ENCODE measurements at places on chromosomes 2 and 18.
A peak's percentile ranks its signal among the peaks of the same experiment; 100 is the strongest.

DNA sequence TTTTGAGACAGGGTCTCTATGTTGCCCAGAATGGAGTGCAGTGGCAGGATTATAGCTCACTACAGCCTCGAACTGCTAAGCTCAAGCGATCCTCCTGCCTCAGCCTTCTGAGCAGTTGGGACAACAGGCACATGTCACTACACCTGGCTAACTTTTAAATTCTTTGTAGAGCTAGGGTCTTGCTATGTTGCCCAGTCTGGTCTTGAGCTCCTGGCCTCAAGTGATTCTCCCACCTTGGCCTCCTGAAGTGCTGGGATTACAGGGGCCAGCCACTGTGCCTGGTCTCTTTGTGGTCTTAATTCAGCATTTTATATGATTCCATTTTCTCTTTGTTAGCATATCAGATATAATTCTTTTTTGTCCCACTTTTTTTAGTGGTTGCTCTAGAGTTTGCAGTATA, 34.1 kb downstream of the CEP192 start:
- DNase-seq, result no peak

- DNase-seq, result no peak
These were observed 212.3 kb upstream of the ATP5MC3 start for GRCh38 chr2:175393851-175394250.

- peak; percentile 39 for DNase-seq
These were observed 155.8 kb downstream of the SH3RF3 start for GRCh38 chr2:109284826-109285225.

- no peak for DNase-seq
These were observed 25.9 kb downstream of the HS6ST1 start for GRCh38 chr2:128292599-128293425.

- DNase-seq, result no peak
These were observed 244.1 kb downstream of the SH3BP4 start for GRCh38 chr2:235195921-235196320.

DNA sequence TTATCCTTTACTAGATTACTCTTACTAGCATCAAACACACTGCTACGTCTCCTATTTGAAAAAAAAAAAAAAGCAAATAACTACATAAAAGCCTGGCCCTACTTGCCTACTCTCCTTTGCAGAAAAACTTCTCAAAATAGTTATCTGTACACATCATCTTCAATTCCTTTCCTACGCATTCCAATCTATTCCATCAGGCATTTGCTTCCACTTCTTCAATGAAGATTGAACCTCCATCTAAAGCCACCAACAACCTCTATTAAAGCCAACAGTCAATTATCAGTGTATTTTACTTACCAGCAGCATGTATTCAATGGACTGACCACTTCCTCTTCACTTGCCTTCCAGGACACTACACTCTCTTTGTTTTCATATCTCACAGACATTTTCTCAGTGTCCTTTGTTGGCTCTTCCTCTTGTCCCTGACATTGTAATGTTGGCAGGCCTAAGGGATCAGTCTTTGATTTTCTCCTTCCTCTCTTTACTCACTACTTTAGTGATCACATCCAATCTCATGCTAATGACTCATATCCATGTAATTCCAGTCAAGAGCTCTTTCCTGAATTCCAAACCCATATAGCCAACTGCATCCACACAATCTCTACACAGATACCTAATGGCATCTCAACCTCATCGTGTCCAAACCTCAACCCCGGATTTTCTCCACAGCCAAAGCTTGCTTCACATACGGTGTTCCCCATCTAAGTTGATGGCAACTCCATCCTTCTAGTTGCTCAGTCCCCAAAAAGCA, 131.3 kb downstream of the CCDC148 start:
- no peak for DNase-seq

- no peak for DNase-seq
These were observed 97.8 kb downstream of the MYT1L start for GRCh38 chr2:2233171-2233826.

Data from uterus (tissue), 4 donors.